Activated CD8-positive, alpha-beta T cell treated with anti-CD3 and anti-CD28 coated beads for 36 hours (primary cell): ENCODE measurements at places on chromosomes 11 and 22. TPM values are rescaled to one million over a fixed set of nuclear protein-coding genes. Genes with fewer than 3 reads are reported as not detected.

Gene KLHL22
- total RNA-seq = 17.9 TPM

GRCh38 chr11:120044011-120044675, 93.8 kb downstream of the TRIM29 start:
- peaks cover 20% of the 10 kb centered on the region for H3K27me3 ChIP-seq
- H3K4me3 ChIP-seq = no peak overlapping the region
- H3K36me3 ChIP-seq = no peaks in the 10 kb centered on the region
- no peaks in the 10 kb centered on the region for H3K4me1 ChIP-seq
- H3K27ac ChIP-seq = no peak overlapping the region

DNA sequence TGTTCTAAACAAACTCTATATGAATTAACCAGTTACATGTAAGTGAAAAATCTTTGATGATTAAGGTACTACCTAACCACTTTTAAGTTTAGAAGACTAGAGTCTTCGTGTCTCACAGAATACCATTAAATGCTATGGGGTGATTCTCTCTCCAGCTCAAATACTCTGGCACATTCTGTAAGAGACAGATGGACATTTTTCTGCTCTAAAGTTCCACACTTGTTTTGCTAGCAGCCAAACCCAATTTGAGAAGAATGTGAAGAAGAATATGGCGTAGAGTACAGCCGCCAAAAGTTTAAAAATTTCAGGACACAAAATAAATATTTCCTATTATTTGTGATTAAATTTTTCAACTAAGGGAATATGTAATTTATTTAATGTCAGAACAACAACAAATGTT, 339.1 kb downstream of the GUCY1A2 start:
- no peak for DNase-seq
- H3K4me1 ChIP-seq = no peaks in the 10 kb centered on the region
- H3K27me3 ChIP-seq = no peaks in the 10 kb centered on the region
- no peak overlapping the region for H3K4me3 ChIP-seq
- no peak overlapping the region for H3K27ac ChIP-seq

Gene ZPR1
- 89.9 TPM for total RNA-seq

DNA sequence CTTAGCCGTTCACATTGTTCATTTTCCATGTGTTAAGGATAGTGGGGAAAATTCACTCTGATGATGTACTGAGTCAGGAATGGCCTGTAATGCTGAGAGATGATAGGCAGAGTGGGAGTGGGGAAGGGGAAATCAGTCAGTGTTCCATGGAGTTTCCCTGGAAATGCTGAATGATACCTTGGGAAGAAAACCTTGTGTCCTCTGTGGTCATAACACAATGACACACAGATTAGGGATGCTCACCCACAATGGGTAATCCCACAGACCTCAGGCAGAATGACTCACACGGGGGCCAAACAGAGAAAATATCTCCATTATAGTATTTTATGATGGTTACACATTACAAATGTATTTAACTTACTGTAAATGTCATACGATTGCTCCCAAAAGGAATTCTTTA, 118.0 kb downstream of the SNX19 start:
- no peaks in the 10 kb centered on the region for H3K4me1 ChIP-seq
- H3K36me3 ChIP-seq = no peaks in the 10 kb centered on the region
- H3K4me3 ChIP-seq = no peak overlapping the region
- H3K27me3 ChIP-seq = peaks cover 1% of the 10 kb centered on the region
- no peak for DNase-seq

GRCh38 chr11:1049911-1050580, 13.5 kb upstream of the MUC6 start:
- H3K27ac ChIP-seq = no peak overlapping the region
- no peaks in the 10 kb centered on the region for H3K36me3 ChIP-seq
- peaks cover 7% of the 10 kb centered on the region for H3K27me3 ChIP-seq
- H3K4me1 ChIP-seq = no peaks in the 10 kb centered on the region

Gene CTTN
- 9.9 TPM for total RNA-seq

Gene MFRP
- total RNA-seq = not detected

Gene EHF
- not detected for total RNA-seq

- peaks cover 3% of the 10 kb centered on the region for H3K4me1 ChIP-seq
- DNase-seq = no peak
- H3K4me3 ChIP-seq = peak overlapping the region; percentile 71
Observed at GRCh38 chr11:45179686-45180178, 33.3 kb downstream of the PRDM11 start.

DNA sequence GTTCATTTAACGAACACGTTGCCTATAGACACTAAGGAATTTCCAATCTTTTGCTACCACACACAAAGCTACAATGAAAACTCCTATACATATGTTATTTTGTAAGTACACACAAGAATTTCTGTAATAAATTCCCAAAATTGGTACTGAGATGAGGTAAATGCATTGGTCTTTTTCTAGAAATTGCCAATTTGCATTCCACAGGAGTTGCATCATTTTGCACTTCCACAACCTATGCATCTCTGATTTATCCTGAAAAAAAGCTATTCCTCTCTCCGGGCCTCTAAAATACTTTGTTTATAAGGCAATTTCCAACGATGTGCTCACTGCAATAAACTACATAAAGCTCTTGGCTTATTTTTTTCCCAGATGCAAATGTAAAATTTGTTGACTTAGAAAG, 24.9 kb downstream of the IMMP1L start:
- no peak for DNase-seq
- no peak overlapping the region for H3K4me3 ChIP-seq
- no peak overlapping the region for H3K27ac ChIP-seq
- peaks cover 3% of the 10 kb centered on the region for H3K4me1 ChIP-seq

DNA sequence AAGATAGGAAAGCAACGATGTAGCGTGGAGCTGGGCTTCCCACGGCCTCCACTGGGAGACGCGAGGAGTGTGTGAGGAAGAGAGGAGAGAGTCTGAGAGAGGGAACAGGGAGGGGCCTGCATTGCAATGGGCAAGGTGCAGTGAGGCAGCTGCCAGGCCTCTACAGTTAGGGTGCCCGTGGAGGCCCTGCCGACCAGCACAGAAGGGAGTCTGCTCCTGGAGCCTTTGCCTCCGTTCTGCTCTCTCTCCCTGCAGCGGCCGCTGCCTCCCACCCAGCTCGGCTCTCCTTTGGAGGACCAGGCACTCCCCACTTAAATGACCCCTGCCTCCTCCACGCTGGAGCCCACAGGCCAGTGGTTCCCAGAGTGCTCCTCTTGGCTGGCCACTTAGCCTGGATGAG, 181.7 kb downstream of the EFCAB6 start:
- H3K4me1 ChIP-seq = no peaks in the 10 kb centered on the region
- no peak overlapping the region for H3K27ac ChIP-seq
- no peaks in the 10 kb centered on the region for H3K36me3 ChIP-seq
- no peak for DNase-seq

DNA sequence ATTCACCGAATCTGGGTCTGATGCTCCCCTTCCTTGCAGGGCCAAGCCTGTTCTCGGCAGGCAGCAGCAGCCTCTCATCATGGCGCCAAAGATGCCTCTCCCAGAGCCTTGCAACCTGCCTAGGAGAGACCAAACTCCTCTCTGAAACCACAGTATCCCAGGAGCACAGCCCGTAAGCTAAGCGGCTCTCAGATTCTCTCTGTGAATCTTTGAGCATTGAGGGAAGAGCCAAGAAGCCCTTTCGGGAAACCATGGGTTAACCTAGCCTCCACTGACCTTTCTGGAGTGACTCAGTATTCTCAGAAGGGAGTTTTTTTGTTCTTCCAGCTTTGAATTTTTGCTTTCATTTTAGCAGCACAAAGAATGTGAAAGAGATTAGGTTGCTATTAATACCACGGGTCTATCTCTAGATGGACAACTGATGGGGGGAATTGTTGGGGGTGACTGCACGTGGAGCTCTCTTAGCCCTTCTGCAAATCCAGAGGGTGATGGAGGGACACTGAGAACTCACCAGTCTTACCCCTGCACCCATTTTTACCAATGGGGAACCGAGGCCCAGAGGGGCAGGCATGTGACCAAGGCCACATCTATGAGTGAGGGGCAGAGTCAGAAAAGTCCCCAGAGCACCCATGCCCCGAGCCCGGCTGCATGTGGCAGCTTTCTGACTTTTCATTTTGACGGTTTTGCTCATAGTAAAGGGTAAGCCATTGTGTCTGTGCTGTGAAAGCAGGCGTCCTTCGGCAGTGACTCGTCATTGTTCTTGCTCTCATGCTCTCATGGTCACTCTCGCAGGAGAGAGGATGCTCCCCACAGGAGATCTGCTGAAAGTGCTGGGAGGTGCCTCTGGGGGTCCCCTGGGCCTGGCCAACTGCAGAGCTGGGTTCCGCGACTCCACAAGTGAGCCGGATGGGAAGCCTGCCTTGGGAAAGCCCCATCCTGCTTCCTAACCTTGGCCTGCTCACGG, 36.0 kb downstream of the IRAG1 start:
- H3K4me1 ChIP-seq = peaks cover 27% of the 10 kb centered on the region
- H3K36me3 ChIP-seq = no peaks in the 10 kb centered on the region
- H3K27me3 ChIP-seq = no peaks in the 10 kb centered on the region

- no peaks in the 10 kb centered on the region for H3K4me1 ChIP-seq
- no peak for DNase-seq
- H3K36me3 ChIP-seq = peaks cover 5% of the 10 kb centered on the region
- no peak overlapping the region for H3K27ac ChIP-seq
- no peak overlapping the region for H3K4me3 ChIP-seq
Observed at GRCh38 chr11:130102301-130103249, 32.9 kb downstream of the APLP2 start.

- H3K4me3 ChIP-seq = no peak overlapping the region
- H3K27ac ChIP-seq = no peak overlapping the region
- no peaks in the 10 kb centered on the region for H3K4me1 ChIP-seq
Observed at GRCh38 chr22:23503736-23504440, 76.2 kb downstream of the IGLL1 start.

Gene MOV10L1
- total RNA-seq = 0.34 TPM

- H3K4me1 ChIP-seq = peaks cover 5% of the 10 kb centered on the region
- H3K4me3 ChIP-seq = no peak overlapping the region
- peaks cover 4% of the 10 kb centered on the region for H3K27me3 ChIP-seq
- H3K27ac ChIP-seq = no peak overlapping the region
- H3K36me3 ChIP-seq = no peaks in the 10 kb centered on the region
Observed at GRCh38 chr11:43504316-43504950, 145.7 kb downstream of the TTC17 start.

DNA sequence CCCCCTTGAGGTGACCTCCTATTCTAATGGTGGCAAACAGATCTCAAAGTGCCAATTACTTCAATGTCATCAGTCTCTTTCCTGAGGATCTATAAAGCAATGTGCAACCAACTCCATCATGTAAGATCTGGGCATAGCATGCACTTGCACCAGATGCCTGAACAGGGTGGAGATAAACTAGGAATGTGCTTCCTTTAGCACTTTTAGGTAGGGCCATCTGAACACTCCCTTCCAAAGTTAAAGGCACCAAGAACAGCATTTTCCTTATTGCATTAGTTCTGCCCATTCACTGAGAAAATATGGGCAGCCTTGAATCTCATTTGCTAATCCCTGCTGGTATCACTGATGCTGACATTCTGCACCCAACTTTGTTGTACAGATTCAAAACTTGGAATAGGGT, 112.0 kb downstream of the SGSM3 start:
- H3K27me3 ChIP-seq = no peaks in the 10 kb centered on the region
- DNase-seq = no peak
- H3K4me1 ChIP-seq = peaks cover 41% of the 10 kb centered on the region
- no peak overlapping the region for H3K27ac ChIP-seq
- H3K36me3 ChIP-seq = no peaks in the 10 kb centered on the region
- H3K4me3 ChIP-seq = no peak overlapping the region

Gene CALCA
- total RNA-seq = not detected

GRCh38 chr11:7759010-7759409, 37.7 kb downstream of the OR5P2 start:
- DNase-seq = peak; percentile 5
- peaks cover 3% of the 10 kb centered on the region for H3K4me1 ChIP-seq
- peaks cover 10% of the 10 kb centered on the region for H3K27me3 ChIP-seq
- H3K4me3 ChIP-seq = no peak overlapping the region

Gene A4GALT
- 0.20 TPM for total RNA-seq

DNA sequence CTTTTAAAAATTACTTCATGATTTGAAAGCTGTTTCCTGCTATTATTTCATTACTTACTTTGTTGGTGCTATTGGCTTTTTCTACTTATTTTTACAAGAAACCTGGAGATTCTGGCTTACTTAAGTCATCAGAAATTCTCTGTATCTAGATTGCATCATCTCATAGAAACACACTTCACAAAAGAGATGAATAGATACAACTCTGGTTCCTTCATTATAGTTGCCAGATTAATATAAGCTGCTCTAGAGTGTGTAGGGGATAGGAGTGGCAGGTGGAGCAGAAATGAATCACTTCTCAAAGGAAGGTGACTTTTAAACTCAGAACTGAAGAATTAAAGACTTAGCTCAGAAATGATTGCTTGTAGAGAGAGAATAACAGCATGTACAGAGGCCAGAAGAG, 20.0 kb downstream of the CYP2R1 start:
- H3K36me3 ChIP-seq = peaks cover 56% of the 10 kb centered on the region
- no peaks in the 10 kb centered on the region for H3K27me3 ChIP-seq
- peak overlapping the region; percentile 68 for H3K27ac ChIP-seq
- DNase-seq = no peak
- H3K4me3 ChIP-seq = no peak overlapping the region
- peaks cover 25% of the 10 kb centered on the region for H3K4me1 ChIP-seq
